ENCODE measurements at places on chromosomes 1 and 21.
A peak's percentile ranks its signal among the peaks of the same experiment; 100 is the strongest.

DNA sequence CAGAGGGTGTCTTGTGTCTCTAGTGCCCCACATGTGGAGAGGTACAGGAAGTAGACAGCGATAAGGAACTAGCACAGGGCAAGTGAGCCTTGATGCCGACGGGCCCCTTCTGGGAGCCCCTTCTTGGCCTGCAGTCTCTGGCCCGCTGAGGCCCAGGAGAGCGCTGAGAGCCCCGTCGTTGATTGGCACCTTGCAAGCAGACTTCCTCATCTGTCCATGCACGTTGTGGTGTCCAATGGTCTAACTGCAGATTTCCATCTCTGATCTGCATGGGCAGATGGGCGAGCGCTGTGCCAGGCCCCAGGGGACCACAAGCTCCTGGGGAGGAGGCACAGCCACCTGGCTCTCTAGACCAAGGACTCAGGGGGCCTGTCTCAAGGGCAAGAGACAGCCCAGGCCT lies 32.4 kb downstream of the PLEKHA6 start:
- no peak for DNase-seq

DNA sequence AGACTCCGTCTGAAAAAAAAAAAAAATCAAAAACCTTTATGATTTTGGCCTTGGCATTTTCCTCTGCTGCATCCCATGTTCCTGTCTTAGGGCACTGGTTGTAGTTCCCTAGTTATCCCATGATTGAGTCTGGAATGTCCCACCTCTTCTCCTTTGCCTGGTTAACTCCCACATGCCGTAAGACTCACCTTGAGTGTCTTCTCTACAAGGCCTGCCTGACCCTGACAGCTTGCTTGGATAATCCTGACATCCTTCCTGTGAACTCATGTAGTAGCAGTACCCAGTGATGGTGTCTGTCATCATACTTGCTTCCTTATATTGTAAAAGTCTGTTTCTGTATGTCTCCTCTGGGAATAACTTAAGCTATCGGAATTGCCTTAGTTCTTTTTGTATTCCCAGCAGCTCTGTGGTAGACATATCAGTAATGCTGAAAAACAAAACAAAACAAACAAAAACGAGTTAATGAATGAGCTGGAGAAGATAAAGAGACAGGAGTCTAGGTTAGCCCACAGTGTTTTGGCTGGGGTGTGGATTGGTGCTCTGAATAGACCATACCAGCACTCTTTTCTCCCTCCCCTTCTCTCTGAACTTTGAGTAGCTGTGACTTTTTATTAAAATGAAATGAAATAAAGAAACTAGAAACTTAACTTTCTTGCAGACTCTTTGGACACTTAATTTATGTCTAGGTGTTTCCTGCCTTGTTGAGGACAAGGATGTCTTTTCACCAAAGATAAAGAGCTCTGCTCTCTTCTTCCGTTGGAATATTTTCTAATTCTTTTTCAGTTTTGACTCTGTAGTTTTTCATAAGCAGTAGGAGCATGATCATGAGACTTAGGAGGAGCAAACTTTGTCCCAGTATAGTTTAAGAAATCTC lies 15.1 kb downstream of the NEK7 start:
- DNase-seq, result no peak

GRCh38 chr1:54409156-54410142 lies 3.3 kb upstream of the SSBP3 start:
- no peak for DNase-seq

DNA sequence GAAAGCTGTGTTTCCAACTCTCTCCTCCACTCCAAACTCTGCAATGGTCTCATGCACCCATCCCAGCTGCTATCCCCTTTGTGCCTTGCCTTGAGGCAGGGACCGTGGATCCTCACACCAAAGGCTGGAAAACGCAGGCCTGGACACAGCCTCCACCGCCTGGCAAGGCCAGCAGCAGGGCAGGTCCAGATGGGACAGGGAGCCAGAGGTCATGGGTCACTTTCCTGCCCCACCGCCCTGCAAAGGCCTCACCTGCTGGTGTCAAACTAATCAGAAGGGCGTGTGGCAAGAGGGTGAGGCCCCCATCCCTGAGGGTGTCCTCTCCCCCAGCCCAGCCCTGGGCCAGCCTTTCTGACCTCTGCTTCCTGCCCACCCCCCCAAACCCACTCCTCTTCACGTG lies 106.3 kb downstream of the PAX7 start:
- no peak for DNase-seq

GRCh38 chr1:22123071-22123390 lies 19.9 kb downstream of the WNT4 start:
- DNase-seq, result no peak

DNA sequence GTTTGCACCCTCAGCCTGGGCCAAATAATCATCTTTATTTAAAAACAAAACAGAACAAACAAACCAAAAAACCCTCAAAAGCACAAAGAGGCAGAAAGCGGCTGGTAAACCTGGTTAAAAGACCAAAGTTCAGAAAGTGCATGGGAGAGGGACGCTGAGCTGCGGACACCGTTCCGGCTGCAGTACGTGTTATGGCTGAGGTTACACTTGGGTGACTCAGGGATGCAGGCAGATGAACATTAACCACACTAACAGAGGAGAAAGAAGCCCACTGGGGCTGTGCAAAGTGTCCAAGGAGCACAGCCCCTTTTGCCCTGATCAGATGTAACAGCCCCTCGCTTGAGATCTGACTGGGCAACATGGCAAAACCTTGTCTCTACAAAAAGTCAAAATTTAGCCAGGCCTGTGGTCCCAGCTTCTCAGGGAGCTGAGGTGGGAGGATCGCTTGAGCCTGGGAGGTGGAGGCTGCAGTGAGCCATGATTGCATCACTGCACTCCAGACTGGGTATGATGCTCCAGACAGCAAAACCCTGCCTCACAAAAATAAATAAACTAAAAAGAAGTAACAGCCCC lies 28.3 kb downstream of the GPR157 start:
- DNase-seq, result no peak

DNA sequence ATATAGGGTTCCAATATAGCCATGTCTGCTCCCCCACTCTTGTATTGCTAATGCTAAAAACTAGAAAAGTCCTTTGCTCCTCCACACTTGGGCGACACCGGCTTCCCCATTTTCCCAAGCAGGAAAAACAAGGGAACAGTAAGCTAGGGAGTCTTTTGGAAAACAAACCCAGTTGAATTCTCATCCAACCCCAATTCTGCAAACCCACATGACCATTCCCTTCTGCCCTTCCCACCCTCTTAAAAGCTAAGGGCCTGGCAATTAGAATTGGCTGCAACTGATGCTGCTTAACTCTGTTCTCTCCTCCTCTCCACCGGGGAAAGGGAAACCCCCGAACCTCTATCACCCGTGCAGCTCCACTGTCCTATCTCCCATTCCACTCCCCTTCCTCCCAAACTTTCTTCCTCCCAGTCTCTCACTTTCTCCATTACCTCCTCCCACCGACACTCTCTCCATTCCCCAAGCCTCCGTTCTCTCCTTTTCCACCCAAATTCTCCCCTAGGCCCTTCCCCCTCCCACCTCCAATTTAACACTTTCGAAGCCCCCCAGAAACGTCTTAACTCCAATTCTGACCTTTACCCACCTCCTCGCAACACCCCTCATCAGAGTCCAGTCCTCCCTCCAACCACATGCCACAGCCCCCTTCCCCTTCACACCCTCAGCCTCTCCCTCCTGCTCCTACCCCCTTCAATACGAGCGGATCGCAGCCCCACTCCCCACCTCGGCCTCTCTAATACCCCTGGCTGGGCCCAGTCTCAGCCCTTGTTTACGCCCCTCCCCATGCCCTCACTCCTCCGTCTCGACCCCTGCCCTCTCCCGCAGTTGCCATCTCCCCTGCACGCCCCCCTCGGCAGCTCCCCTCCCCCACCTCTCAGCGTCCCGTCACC lies 701 bp downstream of the DEDD start:
- no peak for DNase-seq

DNA sequence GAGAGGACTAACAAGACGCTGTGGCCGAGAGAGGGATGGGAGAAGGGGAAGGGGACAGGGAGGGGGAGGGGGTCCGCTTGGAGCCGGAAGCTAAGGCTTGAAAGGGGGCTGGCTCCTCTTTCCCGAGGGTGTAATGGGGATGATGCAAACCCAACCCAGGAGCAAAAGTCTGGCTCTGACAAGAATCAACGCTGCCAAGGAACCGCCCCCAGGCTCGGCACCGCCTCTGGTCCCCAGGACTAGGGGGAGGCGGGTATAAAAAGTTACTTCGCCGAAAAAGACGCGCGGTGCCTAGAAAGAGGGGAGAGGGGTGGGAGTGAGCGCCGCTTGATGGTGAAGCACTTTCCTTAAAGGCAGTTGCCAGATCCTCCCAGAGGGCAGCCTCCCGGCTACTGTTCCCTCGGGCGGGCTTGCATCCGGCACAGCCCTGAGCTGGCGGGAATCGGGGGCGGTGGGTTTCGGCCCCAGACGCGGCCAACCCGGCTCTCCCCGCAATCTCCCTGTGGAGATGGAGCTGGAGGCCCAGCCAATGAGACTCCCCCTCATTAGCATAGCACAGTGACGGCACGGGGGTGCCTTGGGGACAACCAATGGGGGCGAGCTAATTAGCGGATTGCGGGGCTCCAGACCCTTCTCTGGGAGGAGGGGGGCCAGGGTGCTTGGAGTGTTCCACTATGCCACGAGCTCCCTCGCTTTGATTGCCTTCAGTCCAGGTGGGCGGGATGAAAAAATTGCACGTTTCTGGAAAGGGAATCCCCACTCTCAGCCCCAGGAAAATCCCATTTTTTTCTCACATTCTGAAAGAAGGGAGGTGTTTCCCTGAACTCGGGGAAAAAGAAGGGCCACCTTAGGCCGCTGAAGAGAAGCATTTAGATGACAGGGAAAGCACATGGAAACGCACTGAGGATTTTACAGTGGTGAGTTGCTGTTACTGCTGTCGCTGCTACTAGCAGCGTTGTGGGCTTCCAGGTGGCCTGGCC lies at the start of gene KCNT2:
Gene KCNT2, minus strand, starts transcription at position 51 of the 980 bp plus-strand sequence. CDS start 131 bp downstream, outside the sequence.
- DNase-seq, result peak; percentile 94

GRCh38 chr1:234281826-234282489 lies 91.3 kb upstream of the COA6 start:
- DNase-seq, result no peak

- DNase-seq, result no peak
Measured at GRCh38 chr1:39926343-39926793, 24.7 kb upstream of the MYCL start.

GRCh38 chr1:161209790-161210409 lies 5.2 kb upstream of the FCER1G start:
- peak; percentile 65 for DNase-seq

DNA sequence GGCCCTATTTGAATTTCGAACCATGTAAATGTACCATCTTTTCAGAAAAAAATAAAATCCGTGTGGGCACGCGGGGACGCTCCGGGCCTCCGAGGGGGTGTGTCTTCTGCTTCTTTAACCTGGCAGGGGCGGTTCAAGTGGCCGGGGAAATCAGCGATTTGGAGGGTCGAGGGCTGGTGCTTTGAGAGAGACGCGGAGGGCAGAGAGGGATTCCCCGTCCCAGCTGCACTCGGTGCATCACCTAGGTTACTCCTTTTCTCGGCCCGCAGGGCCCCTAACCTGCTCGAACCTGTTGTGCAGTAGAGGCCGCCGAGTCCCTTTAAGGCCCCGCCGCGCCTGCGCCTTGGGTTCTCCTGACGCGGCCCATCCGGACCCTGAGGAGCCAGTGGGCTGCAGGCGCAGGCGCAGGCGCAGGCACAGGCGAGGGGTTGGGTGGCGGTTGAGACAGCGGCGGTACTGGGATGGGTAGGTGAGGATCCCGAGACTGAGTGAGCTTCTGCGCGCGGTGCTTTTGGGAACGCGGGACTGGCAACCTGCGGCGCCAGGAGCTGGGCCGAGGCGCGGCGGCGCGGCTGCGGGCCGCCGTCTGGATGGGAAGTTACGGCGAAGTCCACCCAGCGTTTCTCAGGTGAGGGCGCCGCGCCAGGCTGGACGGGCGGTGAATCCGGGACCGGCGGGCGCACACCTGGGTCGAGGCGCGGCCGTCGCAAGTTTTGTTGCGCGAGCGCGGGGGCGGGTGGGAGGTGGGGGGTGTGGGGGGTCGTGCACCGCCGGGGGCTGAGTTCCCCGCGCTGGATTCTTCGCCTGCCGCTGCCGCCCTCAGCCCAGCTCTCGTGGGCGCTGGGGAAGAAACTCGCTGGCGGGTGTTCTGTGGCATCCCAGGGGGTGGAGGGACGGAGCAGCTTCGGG lies at the start of gene NBPF3:
Gene NBPF3, plus strand, starts transcription at position 417 of the 909 bp plus-strand sequence. CDS start 4,950 bp downstream, outside the sequence.
- peak; percentile 95 for DNase-seq

All from NCI-H1105 treated with DMSO at 0.1 percent for 48 hours (cell line).